ENCODE measurements at places on chromosomes 13 and 19.

GRCh38 chr13:110347535-110348308 lies 40.6 kb downstream of the COL4A2 start:
- DNase-seq = no peak

DNA sequence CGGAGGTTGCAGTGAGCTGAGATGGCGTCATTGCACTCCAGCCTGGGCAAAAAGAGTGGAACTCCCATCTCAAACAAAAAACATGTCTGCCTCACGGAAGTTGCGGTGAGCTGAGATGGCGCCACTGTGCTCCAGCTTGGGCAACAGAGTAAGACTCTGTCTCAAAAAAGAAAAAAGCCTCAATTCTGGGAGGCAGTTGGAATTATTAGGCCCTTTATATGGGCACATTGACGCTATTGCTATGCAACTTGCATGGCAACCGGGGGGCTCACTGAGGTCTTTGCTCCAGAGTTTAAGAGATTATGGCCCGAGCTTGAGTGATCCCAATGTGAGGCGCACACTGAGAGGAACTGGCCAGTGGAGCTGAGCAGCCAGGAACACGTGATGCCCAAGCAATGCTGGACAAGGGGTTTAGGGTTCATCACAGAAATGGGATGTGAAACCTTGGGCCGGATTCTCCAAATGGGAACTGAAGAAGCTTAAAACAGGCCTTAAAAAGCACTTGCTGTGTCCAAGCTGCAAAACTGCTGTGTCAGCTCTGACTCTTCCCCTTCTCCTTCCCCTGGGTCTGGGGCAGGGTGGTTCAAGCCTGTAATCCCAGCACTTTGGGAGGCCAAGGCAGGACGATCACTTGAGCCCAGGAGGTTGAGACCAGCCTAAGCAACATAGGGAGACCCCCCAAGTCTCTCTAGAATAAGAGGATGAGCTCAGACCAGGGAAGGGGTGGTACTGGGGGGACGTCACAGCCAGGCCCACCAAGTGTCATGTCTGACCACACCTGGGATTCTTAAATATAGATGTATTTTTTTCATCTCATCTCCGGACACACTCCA lies 2.5 kb downstream of the FTL start:
- no peak for DNase-seq

DNA sequence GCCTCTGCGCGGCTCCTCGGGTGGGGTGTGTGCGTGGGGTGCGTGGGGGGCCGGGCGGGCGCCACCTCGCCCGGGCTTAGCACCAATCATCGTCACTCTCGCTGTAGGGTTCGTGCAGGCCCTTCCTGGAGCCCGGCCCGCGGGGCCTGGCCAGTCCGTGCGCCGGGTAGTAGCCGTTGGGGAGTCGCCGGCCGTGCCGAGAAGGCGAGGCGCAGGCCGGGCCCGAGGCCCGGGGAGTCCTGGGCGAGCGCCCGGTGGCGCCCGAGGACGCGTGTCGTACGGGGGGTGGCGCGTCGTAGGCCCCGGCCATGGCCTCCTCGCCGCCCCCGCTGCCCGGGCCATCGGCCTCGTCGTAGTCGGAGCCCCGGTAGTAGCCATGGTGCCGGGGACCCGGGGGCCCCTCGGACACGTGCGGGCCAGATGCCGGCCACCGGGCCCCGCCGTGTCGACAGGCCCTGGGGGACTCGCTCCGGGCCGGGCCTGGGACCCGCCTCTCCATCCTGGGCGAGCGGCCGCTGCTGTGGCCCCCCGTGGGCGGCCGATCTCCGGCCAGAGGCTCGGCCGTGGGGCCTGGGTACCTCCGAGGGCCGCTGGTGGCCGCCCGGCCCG lies 57.1 kb downstream of the IER2 start:
- no peak for DNase-seq

- DNase-seq = no peak
These were observed 3.5 kb upstream of the TLE5 start for GRCh38 chr19:3065675-3066357.

GRCh38 chr19:54432144-54432738 lies 16.8 kb upstream of the LENG8 start:
- no peak for DNase-seq

GRCh38 chr19:54804101-54804500 lies 691 bp downstream of the KIR2DL4 start:
- no peak for DNase-seq

All from stimulated activated CD4-positive, alpha-beta T cell treated with anti-CD3 and anti-CD28 coated beads, Interleukin-1b, Interleukin-23, amount 100 ng/mL, for 1 hour (primary cell).